CD4-positive, alpha-beta T cell treated with Interferon alpha-2 for 1 hour (primary cell): ENCODE measurements at places on chromosomes 3 and 15.

GRCh38 chr15:27244047-27244446 lies 273.1 kb downstream of the GABRG3 start:
- DNase-seq = no peak

DNA sequence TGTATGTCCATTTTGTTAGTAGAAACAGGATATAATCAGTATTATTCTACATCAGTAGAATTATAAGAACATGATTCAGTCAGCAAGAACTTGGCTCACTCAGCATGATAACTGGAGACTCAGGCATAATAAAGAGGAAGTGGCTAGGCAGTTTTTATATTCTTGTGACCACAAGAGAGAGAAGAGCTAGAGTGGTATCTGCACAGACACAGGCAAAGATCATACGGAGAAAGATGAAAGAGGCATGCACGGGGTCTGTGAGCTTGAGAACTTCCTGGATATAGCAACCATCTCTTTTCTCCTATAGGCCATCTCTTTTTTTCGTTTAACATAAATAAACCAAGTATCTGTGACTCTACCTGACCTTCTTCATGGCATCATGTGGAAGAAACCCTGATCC lies 46.8 kb downstream of the MYO5A start:
- peak; percentile 85 for DNase-seq

GRCh38 chr3:150636258-150636657 lies 33.1 kb downstream of the SELENOT start:
- no peak for DNase-seq

DNA sequence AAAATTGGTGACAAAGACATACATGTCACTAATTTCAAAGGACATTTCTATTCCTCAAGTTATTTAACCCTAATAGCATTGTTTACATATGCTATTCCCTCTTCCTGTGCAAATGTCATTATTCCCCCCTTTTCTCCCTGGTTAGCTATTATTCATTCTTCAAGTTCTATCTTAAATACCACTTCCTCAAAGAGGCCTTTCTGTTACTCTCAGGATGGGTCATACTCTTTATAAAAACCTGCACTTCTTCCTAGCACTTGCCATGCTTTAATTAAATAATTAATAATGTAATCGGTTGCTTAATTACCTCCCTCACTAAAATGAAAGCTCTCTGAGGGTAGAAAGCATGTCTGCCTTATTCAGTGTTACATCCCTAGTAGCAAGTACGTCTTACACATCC lies 88.5 kb downstream of the XRN1 start:
- DNase-seq = no peak

GRCh38 chr3:119380697-119381096 lies 82.7 kb downstream of the TMEM39A start:
- no peak for DNase-seq

- no peak for DNase-seq
These were observed 55.4 kb downstream of the BFSP2 start for GRCh38 chr3:133455281-133455680.

- DNase-seq = no peak
These were observed 44.7 kb downstream of the FAM43A start for GRCh38 chr3:194730365-194730764.

DNA sequence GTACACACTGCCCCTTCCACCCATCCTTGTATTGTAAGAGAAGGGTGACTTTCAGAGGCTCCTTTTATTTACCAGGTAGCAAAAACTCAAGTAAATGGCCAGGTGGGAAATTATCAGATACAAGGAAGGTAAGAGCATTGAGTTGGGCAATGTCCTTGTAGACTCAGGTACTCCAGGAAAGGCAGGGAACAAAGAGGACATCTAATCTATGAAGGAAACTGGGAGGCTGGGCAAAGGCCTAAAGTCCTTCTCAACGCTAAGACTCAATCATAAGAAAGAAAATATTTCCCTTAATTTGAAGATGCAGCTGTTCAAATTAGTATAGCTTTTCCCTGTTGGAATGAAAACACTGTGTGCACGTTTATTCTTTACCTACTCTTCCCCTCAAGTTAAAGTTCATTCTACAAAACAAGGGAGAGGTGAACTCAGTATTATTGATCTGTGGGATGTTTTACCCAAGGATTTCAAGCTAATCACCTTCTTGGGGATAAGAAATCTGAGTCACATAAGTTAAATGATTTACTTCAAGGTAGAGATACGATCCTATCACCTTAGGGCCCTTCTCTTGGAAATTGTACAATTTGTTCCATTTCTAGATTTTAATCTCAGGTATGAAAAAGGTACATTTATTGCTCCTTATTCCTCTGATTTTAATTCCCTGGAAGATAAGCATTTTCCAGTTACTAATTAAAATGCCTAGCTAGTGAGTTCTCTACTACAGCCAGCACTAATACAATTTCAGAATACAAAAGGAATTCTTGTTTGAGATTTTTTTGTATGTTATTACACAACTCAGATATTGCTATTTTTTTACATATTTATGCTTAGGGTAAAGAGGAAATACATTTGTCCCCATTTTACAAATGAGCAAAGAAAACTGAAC lies 80.6 kb downstream of the PLD1 start:
- no peak for DNase-seq
